ENCODE measurements at places on chromosomes 1 and 21. TPM values are rescaled to one million over a fixed set of nuclear protein-coding genes. Genes with fewer than 3 reads are reported as not detected.
A peak's percentile ranks its signal among the peaks of the same experiment; 100 is the strongest.

GRCh38 chr1:115158181-115158580 lies 68.9 kb upstream of the TSPAN2 start:
- no peak for DNase-seq

- no peak for DNase-seq
Observed at GRCh38 chr21:28833182-28833581, 159.5 kb downstream of the LTN1 start.

C1QTNF12 gene
- 1.3 TPM for total RNA-seq

FLG2 gene
- not detected for total RNA-seq

GRCh38 chr1:182428043-182428442 lies 21.9 kb upstream of the RGSL1 start:
- DNase-seq, result no peak

GRCh38 chr1:39977202-39977601 lies 22.3 kb downstream of the MFSD2A start:
- DNase-seq, result no peak

PTAFR gene
- 0.09 TPM for total RNA-seq

DNA sequence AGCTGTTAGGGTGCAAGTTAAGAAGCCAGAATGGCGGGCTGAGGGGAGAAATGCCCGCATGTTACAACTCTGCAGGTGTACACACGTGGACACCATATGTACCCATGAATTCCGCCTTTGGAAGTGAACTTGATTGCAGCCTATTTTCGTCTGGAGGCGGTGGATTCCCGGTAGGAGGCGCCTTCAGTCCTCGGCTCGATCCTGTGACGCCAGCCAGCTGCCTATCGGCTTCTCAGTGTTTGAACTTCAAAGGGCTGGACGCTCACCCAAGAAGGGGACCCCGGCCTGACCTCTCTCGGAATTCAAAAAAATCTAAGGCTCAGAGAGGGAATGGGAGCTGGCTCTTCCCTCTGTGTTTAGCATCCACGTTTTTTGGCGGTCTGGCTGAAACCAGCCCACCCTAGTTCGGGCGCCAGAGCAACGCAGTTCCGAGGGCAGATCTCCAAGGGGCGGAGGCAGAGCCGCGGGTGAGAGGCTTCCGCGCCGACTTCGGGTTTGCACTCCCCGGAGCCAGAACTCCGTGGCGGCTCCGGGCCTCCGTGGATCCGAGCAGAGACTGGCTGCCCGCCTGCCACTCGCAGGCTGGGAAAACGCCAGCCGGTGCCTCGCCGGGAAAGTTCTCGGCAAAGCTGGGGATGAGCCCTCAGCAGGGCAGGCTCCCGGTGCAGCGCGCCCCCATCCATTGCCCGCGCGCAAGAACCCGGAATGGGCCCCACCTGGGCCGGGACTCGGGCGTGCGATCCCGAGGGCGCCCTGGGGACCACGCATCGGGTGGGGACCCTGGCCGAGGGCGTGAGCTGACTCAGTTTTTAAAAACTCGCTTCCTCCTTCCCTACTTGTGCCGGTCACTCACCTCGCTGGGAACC lies 996 bp upstream of the TMEM51 start:
- DNase-seq, result peak; percentile 74

MAP3K21 gene
- total RNA-seq, result 22.9 TPM

OR2T4 gene
- not detected for total RNA-seq

DNA sequence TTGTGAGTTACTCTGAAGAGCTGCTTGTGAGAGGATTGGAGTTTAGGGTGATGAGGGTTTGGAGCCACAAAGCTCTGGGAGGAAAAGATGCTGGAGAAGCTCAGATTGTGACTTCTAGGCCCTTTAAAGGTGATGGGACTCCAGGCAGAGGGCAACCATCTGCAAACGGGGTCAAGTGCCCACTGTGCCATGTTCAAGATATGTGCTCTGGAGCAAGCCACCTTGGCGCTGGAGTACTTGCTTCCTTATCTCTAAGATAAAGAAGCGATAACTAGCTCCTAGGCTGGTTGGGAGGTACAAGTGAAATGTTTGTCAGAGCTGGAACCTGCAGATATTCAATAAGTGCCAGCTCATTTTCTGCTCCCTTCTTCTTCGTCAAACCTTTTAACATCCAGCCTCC lies 14.3 kb upstream of the FOXE3 start:
- DNase-seq, result no peak
